ENCODE measurements at places on chromosomes 6 and 20.

DNA sequence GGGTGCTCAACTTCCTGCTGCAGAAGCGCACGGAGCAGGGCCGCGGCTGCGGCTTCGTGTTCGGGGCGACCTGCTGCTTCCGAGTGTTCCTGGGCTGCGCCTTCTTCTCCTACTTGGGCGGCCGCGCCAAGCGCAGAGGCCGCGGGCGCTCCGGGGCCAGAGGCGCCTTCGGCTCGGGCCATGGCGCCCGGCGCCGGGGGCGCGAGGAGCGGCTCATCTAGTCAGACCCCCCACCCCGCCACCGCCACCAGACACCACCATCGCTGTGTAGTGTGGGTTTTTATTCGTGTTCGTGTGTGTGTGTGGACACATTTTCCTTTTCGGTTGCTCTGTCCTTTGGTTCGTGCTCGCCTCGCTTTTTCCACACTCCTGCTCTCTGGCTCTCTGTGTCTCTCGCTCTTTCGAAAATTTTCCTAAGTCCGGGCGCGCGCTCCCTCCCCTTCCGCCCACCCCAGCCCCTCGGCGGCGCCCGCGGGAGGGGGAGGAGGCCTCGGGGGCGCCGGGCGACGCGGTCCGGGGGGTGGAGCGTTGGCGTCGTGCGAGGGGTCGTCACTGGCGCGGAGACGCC, 38.1 kb downstream of the GNAS start:
- no peak for DNase-seq

DNA sequence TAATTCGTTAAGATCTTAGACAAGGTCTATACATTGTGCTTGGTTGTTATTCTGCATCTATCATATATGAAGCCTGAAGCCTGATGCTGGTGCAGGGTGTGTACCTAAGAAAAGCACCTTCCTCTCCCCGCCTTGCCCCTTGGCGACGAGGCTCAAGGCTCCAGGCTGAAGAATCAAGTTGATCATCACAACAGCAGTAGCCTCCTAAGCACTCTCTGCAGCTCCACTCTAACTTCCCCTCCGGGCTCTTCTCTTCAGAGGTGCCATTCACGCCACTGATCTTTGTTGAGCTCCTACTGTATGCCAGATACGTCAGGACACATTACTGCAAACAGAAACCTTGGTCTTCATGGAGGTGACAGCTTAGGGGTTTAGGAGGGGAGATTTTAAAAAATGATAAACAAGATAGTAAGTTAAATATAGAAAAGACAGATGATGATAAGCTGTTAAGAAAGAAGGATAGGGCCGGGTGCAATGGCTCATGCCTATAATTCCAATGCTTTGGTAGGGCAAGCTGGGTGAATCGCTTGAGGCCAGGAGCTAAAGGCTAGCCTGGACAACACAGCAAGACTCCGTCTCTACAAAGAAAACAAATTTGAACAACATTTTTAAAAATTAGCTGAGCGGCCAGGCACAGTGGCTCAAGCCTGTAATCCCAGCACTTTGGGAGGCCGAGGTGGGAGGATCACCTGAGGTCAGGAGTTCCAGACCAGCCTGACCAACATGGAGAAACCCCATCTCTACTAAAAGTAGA, 38.4 kb upstream of the ZNF217 start:
- no peak for DNase-seq

DNA sequence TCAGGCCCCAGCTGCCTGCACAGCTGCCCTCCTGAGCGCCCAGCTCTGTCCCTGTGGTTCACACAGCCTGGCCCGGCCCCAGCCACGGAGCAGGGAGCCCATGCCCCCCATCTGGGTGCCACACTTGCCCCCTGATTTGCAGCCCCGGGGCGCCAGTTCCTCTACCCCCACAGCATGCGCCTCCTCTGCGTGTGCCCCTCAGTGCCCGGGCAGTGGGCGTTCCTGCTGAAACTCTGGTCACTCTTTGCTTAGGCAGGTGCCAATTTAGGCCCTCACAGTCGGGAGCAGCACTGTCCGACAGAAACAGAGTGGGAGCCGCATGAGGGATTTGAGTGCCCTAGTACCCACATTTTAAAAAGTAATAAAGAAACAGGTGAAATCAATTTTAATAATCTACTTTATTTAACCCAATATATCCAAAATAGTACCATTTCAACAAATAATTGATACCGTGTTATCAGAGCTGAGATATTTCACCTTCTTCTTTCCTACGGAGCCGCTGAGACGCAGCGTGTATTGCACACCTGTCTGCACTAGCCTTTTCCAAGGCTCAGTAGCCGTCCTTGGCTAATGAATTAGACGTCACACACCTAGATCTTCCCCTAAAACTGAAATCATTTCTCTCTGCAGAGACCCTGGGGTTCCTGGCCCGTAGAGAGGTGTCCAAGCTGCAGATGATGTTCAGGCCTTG, 106.4 kb downstream of the ASXL1 start:
- no peak for DNase-seq

- DNase-seq = no peak
Observed at GRCh38 chr6:164130151-164130550, 715.6 kb downstream of the QKI start.

DNA sequence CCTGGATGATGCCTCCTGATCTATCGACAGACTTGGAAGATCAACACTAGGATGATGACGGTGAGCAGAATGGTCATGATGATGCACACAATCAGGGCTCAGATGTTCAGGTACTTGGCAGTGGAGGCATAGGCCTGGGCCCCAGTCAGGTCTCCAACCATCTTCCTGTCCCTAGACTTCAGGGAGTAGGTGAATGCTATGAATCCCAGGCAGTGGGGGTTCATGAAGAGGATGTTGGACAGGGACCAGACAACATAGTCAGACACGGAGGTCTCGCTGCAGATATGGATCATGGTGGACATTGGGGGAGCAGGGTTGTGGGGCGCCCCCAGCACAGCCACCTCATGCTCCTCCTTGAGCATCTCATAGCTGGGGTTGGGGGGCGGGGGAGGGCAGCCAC, 27.5 kb downstream of the HLA-F start:
- DNase-seq = no peak

- no peak for DNase-seq
Observed at GRCh38 chr6:148760258-148760534, 13.4 kb downstream of the UST start.

DNA sequence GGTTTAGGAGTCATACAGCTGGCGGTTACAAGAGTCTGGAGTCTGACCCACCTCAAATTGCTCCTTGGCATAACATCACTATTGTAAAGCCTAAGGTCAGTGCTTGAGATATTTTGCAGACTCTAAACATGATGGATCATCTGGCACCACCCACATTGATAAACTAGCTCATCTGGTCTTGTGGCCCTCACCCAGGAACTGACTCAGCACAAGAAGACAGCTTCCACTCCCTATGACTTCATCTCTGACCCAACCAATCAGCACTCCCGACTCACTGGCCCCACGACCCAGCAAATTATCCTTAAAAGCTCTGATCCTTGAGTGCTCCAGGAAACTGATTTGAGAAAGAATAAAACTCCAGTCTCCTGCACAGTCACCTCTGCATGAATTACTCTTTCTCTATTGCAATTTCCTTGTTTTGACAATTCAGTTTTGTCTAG, 115.9 kb downstream of the CD24 start:
- DNase-seq = no peak

DNA sequence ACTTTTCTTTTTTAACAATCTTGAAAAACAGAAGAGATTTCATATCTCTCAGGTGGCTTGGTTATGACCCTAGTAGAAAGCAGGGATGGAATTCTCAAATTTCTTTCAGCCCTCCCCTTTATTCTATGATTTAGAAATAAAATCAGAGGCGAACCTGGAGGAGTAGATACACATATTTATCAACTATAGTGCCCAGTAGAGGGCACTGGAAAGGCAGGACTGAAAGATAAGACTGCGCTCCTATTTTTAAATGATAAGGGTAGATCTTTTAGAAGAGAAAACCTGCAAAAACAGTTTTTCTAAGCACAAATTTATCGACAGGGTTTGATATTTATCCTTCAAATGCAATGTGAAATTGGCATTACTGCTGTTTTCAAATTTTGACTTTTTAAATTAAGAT, 1296.6 kb downstream of the EPHA7 start:
- DNase-seq = no peak

- no peak for DNase-seq
Observed at GRCh38 chr6:159089443-159089842, 44.7 kb upstream of the TAGAP start.

DNA sequence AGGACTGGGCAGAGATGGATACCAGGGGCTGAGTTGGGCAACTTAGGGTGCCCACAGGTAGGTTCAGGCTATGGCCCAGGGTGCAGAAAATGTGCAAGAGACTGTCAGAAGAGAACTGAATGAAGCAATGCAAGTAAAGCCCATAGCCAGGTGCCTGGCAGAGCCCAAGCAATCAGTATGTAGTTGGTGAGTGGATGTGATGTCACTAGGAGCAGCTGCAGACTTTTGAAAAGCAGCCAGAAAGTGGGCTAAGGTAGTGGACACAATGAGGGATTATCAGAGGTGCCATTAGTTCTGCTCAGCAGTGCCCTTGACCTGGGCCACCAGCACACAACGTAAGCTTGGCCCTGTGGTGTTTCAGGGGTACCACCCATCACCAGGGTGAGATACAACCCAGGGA, 135.3 kb downstream of the SOBP start:
- no peak for DNase-seq

DNA sequence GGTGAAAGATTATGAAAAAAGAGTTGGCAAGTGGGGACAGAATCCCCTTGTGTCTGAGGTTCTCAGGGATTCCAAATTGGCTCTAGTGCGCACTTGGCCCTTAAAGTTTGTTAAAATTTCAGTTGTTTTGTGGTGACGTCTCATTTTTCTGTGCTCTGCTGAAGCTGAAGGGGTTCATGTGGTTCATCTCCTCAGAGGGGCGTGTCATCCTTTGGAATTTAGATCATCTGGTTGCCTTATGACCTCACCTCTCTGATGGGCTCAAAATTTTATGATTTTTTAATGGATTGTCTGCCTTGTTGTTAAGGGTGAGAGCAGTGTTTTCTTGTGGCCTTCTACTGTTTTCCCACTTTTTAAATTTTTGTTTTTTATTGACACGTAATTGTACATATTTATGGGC, 20.3 kb downstream of the CYB5R4 start:
- DNase-seq = no peak

- no peak for DNase-seq
Observed at GRCh38 chr20:15204234-15204633, 866.8 kb upstream of the FLRT3 start.

- no peak for DNase-seq
Observed at GRCh38 chr6:319177-320131, 27.2 kb downstream of the DUSP22 start.

- no peak for DNase-seq
Observed at GRCh38 chr20:37519508-37520418, 1.3 kb upstream of the NNAT start.

DNA sequence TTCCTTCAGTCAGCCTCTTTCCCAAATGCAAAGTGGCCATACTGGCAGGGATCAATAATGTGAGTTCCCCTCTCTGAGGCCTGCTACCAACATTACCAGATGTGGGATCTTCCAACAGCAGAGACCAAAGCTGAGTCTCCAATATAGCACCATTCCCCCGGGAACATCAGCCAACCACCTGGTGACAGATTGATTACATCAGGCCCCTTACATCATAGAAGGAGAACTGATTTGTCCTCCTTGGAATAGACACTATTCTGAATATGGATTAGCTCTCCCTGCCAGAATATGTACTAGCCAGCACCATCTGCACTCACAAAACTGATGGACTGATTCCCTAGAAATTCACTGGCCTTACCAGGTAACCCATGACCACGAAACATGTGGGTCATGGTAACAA, 61.9 kb upstream of the CARMIL1 start:
- DNase-seq = no peak

- no peak for DNase-seq
Observed at GRCh38 chr20:32248043-32248442, 29.4 kb upstream of the KIF3B start.

GRCh38 chr6:16471222-16471909, 233.0 kb downstream of the GMPR start:
- no peak for DNase-seq

DNA sequence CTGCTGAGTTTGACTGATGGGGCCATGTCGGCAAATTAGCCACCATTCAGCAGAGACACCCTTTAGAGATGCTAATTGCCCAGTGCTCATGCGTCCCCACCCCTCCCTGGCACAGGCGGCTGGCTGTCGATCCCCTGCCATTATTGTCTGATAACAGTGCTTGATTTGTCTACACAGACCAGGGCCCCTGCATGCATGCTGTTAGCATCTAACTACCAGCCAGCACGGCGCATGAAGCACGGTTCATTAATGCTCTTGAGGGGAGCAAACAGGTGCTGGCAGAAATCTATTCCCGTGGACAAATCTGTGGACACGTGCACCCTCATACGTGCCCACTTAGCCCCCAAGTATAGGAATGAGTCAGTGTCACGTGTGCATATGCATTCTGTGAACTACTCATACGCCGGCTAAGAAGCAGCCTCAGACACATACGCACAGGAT, 32.2 kb downstream of the KCNB1 start:
- no peak for DNase-seq

GRCh38 chr6:116461331-116461931, at the start of gene CALHM6:
Gene CALHM6 (plus strand): TSS chr6:116461375. CDS start chr6:116461930, 555 bp downstream.
- no peak for DNase-seq

DNA sequence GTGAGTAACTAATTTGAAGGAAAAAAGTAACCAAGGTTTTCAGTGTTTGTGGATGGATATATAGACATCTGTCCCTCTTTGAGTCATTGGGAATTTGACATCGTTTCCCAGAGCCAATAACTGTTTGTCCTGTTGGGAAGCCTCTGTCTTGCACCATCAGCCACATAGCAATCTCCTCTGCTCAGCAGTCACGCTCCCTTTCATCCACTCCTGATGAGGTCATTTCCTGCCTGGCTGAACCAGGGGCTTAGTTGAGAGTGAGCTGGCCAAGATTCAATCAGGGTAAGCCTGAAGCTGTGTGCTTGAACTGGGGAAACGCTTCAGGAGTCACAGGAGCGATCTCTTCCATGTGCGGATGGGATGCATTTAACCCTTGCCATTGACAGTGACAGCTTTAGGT, 121.5 kb upstream of the FOXQ1 start:
- DNase-seq = no peak

GRCh38 chr20:36217226-36217625, 19.1 kb upstream of the AAR2 start:
- no peak for DNase-seq

- DNase-seq = no peak
Observed at GRCh38 chr6:17803409-17803808, 96.7 kb upstream of the NUP153 start.

GRCh38 chr6:157276731-157277130, 46.6 kb downstream of the TMEM242 start:
- DNase-seq = no peak

DNA sequence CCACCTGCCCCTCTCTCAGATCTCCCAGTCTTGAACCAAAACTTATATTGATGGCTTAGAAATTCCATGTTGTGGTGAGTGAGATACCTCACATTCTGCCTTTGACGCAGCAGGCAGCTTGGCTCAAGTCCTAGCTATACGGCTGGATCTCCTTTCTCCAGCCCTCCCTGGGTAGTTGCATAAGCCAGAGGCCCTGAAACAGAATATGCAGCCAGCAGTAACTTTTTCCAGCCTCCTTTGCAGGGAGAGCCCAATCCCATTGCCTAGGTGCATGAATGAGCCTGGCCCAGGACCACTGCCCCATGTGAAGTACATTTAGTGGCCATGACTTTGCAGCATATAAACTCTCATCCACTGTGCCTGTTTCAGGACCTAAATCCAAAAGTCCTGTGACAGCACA, 202.2 kb upstream of the CDYL start:
- no peak for DNase-seq

Data from stimulated activated CD4-positive, alpha-beta T cell treated with anti-CD3 and anti-CD28 coated beads, Interleukin-1b, Interleukin-23, amount 100 ng/mL, for 1 hour (primary cell).